ENCODE measurements at places on chromosomes 12 and 14. TPM values are rescaled to one million over a fixed set of nuclear protein-coding genes. Genes with fewer than 3 reads are reported as not detected.

Gene LBHD2
- not detected for total RNA-seq

Gene PPP1R1A
- 6.4 TPM for total RNA-seq

Gene HOXC12
- total RNA-seq: 0.30 TPM

Gene TSPAN9
- 34.3 TPM for total RNA-seq

Gene DEGS2
- 7.4 TPM for total RNA-seq

Gene GPRC5D
- 10.1 TPM for total RNA-seq

Gene AKAP6
- 21.8 TPM for total RNA-seq

Gene RTL1
- total RNA-seq: 4.2 TPM

Gene TIMELESS
- 9.4 TPM for total RNA-seq

Gene DHRS4
- 23.5 TPM for total RNA-seq

Gene GPR65
- total RNA-seq: 1.6 TPM

Gene HVCN1
- 4.1 TPM for total RNA-seq

Gene ARHGAP5
- 133 TPM for total RNA-seq

Gene NGB
- total RNA-seq: not detected

Gene TMEM179
- 0.39 TPM for total RNA-seq

Gene TMPRSS12
- total RNA-seq: not detected

Gene SLC25A47
- total RNA-seq: not detected

Gene RNASE7
- total RNA-seq: 0.79 TPM

Gene KIF26A
- 8.1 TPM for total RNA-seq

Gene RIN3
- total RNA-seq: 8.2 TPM

Gene SVOP
- 0.30 TPM for total RNA-seq

Gene AKAP5
- total RNA-seq: 1.3 TPM

All from skin of body (tissue), 3 donors.